ENCODE measurements at places on chromosomes 3 and 15.

DNA sequence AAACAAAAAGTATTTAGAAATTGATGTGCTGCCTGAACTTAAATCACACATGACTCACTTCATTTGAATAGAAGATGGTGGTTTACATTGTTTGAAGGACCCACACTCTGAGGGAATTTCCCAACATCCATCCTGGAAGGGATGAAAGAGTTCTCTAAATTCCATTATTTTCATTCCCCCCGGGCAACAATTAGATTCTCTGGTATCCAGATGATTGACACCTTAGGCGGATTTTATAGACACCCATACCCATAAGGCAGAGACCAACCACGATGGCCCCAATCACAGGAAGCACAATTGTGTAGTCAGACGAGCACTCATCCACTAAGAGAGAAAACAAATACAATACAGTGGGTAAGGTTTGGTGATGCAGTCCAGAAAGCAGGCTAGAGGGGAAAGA is 24.6 kb upstream of the MCCC1 start:
- no peak for DNase-seq

- no peak for DNase-seq
These were observed 16.3 kb upstream of the MYZAP start for GRCh38 chr15:57575363-57575762.

GRCh38 chr3:12125772-12126171 is 32.9 kb downstream of the TIMP4 start:
- no peak for DNase-seq

DNA sequence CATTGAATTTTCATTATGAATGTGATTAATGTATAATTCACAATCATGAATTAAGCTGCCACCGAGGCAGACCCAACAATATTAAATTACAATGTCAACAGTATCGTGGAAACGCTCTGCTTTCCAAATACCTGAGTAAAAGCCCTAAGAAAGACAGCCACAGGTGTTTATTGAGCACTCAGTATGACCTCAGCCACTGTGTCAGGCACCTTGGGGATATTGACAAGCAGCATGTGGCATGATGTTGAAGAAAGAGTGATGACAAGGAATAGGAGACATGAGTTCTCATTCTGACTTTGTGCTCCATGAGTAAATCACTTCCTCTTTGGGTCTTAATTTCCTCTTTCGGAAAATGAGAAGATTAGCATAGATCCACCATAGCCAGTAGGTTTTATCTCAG is 12.8 kb downstream of the C2CD4A start:
- no peak for DNase-seq

- DNase-seq: no peak
These were observed 162.8 kb downstream of the ARRDC4 start for GRCh38 chr15:98123297-98123696.

DNA sequence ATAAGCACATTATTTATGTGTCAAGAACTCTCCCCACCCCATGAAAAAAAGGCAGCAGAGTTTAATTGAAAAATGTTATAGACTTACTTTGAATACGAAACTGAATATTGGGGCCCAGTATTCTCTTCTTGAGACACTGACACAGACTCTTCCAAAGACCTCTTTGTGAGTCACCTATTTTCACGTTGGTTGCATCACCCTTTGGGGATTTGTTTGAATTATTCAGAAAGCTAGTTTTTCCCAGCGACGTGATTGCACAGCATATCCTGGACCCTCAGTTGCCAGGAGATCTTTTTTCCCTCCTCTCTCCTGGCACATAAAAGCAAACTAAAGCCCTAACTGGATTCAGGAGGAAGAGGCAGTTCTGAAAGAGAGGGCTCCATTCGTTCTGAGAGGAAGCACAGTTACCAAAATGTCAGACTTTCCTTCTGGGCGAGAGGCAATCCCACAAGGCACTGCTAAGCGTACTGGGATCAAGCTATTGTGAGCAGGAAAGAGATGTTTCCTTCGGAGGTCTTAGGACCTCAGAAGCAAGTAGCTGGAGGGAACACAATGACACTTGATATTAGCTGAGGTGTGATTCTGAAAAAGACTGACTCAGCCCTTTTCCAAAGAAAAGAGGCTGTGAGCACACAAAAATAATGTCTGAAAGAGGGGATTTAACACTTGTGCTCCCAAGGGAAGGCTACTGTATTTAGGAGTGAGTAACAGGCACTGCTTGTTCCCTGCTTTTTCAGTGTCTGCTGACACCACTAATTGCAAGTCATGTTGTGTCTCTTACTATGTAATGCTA is 65.8 kb upstream of the CADPS start:
- no peak for DNase-seq

- no peak for DNase-seq
These were observed 345.3 kb upstream of the POU1F1 start for GRCh38 chr3:87621667-87622066.

DNA sequence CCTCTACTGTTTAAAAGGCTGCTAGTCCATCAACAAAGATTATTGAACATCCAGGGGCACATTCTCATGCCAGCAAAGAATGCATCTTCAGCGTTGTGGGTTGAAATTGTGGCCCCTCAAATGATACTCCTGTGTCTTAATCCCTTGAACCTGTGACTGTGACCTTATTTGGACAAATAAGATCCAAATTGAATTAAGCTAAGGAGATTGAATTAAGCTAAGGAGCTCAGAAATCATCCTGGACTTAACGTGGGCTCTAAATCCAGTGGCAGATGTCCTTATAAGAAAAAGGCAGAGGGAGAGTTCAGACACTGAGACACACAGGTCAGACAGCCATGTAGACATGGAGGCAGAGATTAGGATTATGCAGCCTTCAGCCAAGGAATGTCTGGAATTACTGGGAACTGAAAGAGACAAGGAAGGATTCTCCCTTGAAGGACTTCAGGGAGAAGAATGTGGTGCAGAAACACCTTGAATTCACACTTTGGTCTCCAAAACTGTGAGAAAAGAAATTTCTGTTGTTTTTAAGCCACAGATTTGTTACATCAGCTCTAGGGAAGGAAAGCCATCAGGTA is 57.3 kb upstream of the SLC24A5 start:
- no peak for DNase-seq

GRCh38 chr3:178454726-178455125 is 81.5 kb upstream of the KCNMB2 start:
- DNase-seq: peak; percentile 79

GRCh38 chr15:99954361-99955180 is 221.3 kb upstream of the LYSMD4 start:
- no peak for DNase-seq

DNA sequence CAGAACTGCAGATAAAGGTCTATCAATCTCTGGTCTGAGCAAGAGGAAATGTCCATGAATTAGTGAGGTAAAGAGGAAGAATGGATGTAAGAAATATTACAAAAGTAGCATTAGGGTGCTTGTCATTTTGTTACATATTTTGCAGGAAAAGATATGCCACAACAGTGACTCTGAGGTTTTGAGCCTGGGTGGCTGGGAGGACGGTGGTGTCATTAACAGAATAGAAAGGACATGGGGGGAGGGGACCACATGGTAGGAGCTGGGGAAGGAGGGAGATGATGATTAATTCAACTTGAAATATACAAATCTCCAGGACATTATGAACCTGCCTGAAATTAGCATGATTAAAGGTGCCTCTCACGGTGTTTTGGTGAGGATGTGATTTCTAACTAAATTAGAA is 245.5 kb upstream of the MDFIC2 start:
- no peak for DNase-seq

GRCh38 chr3:129116482-129116946 is 5.1 kb downstream of the RAB43 start:
- no peak for DNase-seq

DNA sequence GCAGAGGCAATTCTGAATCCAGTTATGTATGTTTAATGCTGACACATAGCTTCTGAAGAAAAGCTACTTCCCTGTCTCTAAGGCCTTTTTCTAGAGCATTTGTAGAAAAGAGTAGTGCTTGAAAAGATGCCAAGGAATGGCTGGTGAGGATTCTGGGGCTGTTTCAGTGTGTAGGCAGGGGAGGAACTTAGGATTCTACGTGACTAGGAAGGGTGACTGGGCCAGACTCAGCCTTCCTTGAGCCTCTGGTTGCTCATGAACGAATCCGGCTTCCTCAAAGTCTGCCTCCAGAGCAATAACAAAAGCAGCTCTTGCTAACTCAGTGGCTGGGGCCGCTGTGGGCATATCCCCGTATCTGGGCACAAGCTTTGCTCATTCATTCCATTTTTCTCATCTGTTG is 104.8 kb upstream of the WNT5A start:
- no peak for DNase-seq

GRCh38 chr3:39707314-39707909 is 102.0 kb upstream of the MYRIP start:
- DNase-seq: no peak

- DNase-seq: no peak
These were observed 87.0 kb downstream of the GMPS start for GRCh38 chr3:155957412-155957880.

DNA sequence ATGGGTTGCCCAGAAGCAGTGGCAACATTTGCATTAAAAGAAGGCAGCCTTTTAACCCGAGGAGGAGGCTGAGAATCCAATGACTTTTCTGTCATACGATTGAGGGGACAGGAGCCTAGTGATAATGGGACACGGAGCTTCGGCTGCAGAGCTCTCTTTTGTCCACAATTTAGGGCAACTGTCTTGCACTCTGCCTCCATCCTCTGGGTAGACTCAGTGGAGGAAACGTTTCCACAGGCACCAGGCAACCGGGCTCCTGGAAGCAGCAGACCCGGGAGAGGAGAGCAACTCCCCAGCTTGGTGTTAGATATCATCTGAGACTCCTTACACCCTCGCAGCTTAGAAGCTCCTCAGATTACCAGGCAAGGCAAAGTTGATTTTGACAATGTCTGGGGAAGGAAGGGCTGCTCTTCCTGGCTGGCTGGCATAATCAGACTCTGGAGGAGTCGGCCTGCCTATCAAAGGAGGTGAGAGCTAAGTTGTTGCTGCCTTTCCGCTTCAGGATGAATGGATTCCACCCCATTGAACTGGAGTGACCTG is 43.5 kb upstream of the RNU6-1 start:
- no peak for DNase-seq

GRCh38 chr3:116734243-116734642 is 24.7 kb downstream of the TUSC7 start:
- no peak for DNase-seq

GRCh38 chr15:90062023-90062442 is 40.2 kb downstream of the IDH2 start:
- DNase-seq: peak; percentile 69

- DNase-seq: no peak
These were observed 612.8 kb downstream of the MAGI1 start for GRCh38 chr3:65425880-65426279.

- DNase-seq: no peak
These were observed 36.9 kb downstream of the ARNT2 start for GRCh38 chr15:80441041-80441440.

DNA sequence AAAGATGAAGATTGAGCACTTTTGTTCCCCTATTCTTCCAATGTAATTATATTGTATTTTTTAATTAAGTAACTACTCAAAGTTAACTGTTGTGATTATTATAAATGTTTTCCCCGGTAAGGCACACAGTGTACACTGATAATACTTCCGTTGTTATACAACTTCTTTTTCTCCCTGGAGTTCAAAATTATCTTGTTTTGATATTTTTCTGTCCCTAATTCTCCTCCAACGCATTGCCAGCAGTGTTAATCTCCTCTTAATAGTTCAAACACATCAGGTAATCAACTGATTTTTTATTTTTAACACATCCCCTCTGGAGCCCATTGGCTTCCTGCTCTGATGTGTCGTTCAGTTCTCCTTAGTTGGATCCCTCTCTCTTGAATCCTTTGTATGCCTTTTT is 32.3 kb upstream of the MFSD1 start:
- DNase-seq: no peak
